Panc1 (cell line): ENCODE measurements at places on chromosomes 3 and 15. TPM values are rescaled to one million over a fixed set of nuclear protein-coding genes. Genes with fewer than 3 reads are reported as not detected.

- no peaks in the 10 kb centered on the region for H3K4me1 ChIP-seq
- H3K36me3 ChIP-seq = no peaks in the 10 kb centered on the region
- DNase-seq = no peak
- H3K27me3 ChIP-seq = no peaks in the 10 kb centered on the region; the same call in 1 of the 2 replicates
- H3K27ac ChIP-seq = no peak overlapping the region
- no peak overlapping the region for H3K4me3 ChIP-seq
Measured at GRCh38 chr15:29539736-29540135, 270.1 kb upstream of the NSMCE3 start.

- H3K4me1 ChIP-seq = peaks cover 15% of the 10 kb centered on the region
- no peak for DNase-seq
- H3K4me3 ChIP-seq = peak overlapping the region; percentile 94
- no peaks in the 10 kb centered on the region; the same call in 1 of the 2 replicates for H3K27me3 ChIP-seq
Measured at GRCh38 chr15:75843678-75844581, 683 bp downstream of the UBE2Q2 start.

- H3K27ac ChIP-seq = no peak overlapping the region
- no peaks in the 10 kb centered on the region for H3K27me3 ChIP-seq
- H3K4me3 ChIP-seq = no peak overlapping the region
- no peak for DNase-seq
Measured at GRCh38 chr3:128801779-128802380, 75.9 kb downstream of the RAB7A start.

DNA sequence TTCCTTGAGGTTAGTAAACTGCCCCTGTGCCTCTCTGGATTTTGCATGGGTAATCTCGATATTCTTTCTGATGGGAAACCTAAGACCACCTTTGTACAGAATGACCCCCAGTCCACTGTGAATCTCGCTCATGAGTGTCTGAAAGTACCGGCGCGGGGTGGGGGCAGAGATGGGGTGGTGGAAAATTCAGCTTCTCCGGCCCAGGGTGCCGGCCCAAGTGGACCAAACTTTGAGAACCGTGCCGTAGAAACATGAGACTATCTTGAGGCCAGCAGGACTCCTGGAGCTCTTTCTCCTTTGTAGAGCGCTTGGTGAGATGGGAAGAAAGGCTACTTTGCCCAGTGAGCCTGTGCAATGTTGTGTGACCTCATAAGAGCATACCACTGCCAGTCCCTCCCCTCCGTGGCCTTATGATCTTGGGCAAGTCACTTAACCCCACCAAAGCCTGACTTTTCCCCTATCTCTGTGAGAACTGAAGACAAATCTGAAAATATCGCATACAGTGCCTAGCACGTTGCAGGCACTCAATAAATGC, 40.4 kb upstream of the VEPH1 start:
- H3K4me3 ChIP-seq = peak overlapping the region; percentile 43
- H3K36me3 ChIP-seq = no peaks in the 10 kb centered on the region
- H3K4me1 ChIP-seq = no peaks in the 10 kb centered on the region
- H3K27ac ChIP-seq = no peak overlapping the region
- peaks cover 17% of the 10 kb centered on the region; the same call in 1 of the 2 replicates for H3K27me3 ChIP-seq

DNA sequence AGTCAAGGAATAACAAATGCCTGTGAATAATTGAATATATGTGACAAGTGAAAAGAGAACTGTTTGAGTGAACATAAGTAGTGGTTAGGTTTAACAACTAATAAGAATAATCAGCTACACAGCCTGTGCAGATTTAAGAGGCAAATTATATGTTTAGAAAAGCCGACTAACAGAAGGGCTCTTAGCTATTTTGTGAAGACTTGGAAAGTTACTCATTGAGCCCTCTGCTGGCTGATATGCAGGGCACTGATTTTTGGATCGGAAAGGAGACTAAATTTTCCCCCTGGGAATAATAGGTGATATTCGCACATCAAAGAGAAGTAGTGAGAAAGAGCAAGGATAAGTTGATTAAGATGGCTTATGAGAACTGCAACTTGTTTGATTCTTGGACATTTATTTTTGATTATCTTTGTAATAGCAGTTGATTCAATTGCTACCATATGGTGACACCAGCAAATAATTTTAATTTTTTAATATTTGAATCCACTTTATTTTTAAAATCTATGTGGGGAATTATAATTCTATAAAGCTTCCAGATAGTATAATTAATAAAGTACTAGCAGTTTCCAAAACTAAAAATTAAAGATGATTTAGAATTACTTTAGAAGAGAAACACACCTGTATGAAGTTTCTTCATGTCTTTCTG, 156.2 kb downstream of the NLGN1 start:
- H3K4me3 ChIP-seq = no peak overlapping the region
- no peak overlapping the region for H3K27ac ChIP-seq
- H3K36me3 ChIP-seq = no peaks in the 10 kb centered on the region
- no peaks in the 10 kb centered on the region for H3K27me3 ChIP-seq
- peak; percentile 15 for DNase-seq

GRCh38 chr3:138974462-138974861, 27.4 kb downstream of the FOXL2NB start:
- H3K36me3 ChIP-seq = no peaks in the 10 kb centered on the region
- DNase-seq = no peak
- no peaks in the 10 kb centered on the region for H3K4me1 ChIP-seq
- no peak overlapping the region for H3K27ac ChIP-seq
- no peak overlapping the region for H3K4me3 ChIP-seq

NEK10 gene
- total RNA-seq = 5.7 TPM

NAALADL2 gene
- total RNA-seq = 2.7 TPM

ISLR2 gene
- total RNA-seq = 0.36 TPM

VILL gene
- 5.7 TPM for total RNA-seq
